ENCODE measurements at places on chromosomes 13 and 19.

DNA sequence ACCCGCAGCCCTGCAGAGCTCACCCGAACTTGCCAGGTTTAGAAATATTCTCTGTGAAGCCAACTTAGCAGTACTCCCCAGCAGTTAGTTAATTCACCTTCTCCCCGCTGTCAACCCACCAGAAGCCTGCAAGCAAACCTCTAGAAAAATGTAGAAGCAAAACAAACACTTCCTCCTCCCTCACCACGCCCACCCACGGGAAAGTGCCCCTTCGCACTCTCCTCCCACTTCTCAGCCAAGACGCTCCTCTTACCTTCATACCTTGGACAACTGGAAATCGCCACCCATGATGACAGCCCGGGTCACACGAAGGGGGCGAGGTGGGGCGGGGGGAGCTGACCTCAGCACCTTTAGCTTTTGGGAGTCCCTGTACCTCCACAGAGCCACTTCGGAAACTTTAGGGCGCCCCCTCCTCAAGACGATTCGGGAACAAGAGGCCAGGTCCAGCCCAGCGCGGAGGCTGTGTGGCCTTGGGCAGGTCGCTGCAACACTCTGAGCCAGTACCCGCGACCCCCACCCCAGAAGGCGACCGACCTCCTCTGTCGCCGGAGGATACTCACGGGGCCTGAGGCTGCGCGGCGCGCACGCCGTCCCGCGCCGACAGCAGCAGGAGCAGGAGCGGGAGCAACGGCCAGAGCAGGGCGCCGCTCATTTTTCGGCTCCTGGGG lies 485 bp downstream of the CPAMD8 start:
- no peak for DNase-seq

GRCh38 chr19:55156202-55157063 lies 1.1 kb downstream of the TNNI3 start:
- no peak for DNase-seq

GRCh38 chr13:61935710-61936109 lies 520.1 kb upstream of the PCDH20 start:
- no peak for DNase-seq

- no peak for DNase-seq
Observed at GRCh38 chr19:49398001-49398615, 10.1 kb downstream of the KASH5 start.

DNA sequence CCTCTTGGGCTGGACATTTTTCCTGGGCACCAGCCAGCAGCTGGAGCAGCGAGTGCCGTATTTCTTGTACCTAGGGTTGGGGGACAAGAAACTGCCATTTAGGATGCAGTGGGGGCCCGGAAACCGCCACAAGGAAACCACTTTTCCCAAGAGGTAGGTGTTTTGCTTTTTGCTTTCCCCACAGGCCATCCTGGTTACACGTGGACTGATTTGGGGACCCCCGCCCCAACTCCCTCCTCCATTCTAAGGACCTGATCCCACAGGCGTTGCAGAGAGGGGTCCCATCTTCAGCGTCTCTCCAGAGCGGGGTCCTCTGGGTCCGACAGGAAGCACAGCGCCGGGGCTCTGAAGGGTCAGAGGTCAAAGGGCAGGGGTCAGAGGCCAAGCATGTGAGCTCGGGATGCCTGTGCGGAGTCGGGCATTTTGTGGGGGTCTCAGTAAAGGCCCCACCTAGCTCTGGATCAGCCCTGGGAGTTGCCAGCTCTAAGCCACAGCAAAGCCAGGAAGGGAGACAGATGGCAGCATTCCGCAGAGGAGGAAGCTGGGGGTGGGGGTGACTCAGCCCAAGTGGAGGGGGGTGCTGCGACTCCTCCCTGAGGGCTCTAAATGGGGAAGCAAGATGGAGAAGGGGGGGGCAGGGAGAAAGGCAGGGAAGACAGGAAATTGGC lies 4.3 kb downstream of the ZGLP1 start:
- no peak for DNase-seq

- no peak for DNase-seq
Observed at GRCh38 chr19:16548956-16549355, 6.7 kb upstream of the CHERP start.

DNA sequence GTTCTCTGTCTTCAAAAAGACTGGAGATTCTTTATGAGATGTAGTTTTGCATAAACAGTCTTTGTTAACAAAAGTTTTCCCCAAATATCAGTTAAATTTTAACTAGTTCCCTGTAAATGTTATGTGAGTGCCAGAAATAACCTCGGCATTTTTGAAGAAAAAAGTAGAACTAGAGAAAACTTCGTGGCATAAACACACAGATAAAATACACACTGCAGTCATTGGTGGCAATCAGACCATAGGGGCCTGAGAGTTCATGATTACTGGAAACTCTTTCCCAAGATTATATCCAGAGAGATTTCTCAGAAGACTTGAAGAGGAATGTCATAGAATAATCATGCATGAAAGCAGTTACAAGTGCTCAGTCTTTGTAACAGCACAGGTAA lies 190.0 kb downstream of the MZT1 start:
- DNase-seq: no peak

DNA sequence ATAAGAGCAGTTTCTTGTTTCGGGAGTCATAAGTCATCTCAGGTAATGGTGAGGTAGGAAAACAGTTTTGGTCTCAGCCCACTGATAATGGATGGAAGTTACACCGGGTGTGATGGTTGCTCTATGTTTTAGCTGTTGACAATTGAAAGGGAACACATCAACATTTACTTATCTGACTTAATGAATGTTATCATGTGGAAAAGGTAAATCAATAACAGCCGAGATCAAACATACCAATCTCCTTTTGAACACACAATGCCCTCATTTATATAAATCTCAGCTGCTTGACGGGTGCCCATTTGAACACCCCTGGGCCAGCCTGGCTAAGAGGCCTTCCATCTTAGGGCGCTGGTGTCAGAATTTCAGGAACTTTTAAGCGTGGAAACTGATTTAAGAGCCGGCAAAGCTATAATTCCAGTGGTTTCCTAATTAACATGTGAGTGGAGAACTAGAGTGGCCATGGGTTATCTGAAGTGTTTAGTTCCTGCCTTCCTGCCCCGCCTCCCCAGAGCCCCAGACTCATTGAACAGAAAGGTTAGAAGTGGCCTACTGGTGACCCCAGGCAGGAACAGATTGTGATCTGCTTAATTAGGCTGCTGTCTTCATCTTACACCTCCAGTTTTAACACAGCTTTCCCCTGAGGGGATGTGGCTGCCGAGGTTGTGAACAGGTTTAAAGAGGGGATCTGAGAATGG lies 572.7 kb downstream of the FGF9 start:
- no peak for DNase-seq

DNA sequence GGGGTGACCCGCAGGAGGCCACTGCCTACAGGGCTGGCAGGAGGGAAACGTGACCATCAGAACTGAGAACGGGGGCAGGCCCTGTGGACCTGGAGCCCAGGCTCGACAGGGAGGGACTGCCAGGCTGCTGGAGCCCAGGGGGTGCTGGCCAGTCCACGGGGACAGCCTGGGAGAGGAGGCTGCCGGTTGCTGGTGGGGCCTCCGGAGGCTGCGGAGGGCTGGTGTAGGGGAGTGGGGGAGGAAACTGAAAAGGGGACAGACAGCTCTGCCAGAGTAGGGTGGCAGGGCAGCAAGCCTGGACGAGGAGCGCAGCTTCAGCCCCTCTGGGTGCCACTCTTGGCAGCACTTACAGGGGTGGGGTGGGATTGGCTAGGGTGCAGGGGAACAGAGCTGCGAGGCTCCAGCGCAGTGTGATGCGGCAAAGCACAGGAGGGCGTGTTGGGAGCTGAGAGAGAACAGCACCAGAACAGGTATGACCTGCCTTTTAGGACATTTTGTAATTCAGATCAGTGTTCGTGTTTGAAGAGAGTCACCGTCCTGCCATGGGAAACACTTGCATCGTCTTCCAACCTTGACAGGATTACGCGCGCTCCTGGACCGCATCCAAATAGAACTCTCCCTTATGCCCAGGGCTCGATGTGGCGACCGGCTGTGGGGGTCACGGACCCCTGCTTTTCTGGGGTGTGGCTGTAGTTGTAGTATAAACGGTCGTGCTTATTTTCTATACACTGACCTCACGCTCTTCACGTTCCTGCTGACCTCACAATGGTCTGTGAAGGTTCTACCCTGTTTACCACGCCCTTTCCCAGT lies 19.9 kb upstream of the ARHGEF7 start:
- DNase-seq: no peak

All from activated T-helper 1 cell treated with anti-CD3 and anti-CD28 coated beads, Interleukin-2, amount 50 U/mL, for 16 hours (primary cell).